ENCODE measurements at places on chromosomes 6 and 20.

DNA sequence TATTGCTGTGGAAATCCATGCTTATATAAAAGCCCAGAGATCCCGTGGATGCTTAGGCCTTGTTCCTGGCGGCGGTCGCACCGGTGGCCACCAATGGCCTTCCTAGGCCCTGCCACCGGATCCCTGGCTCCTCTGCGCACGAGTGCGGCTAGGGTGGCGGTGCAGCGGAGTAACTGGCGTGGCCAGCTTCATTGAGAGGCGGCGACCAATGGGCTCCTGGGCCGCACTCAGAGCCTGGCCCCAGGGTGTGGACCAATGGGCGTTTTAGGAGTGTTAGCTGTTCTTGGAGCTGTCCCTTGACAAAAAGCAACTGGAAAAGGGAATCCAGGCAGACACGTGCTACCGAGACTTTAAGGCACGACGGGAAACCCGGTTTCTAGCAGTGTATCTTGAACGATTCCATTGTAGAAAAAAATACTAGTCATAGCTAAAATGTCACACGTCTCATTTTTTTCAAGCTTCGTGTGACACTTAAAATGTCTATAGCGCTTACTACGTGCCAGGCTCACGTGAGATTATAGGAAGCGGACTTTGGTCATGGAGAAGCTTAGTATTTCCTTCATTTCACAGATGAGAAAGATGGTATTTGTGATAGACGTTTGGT lies 1.7 kb downstream of the AMD1 start:
- DNase-seq, result peak; percentile 61

- no peak for DNase-seq
These were observed 16.5 kb upstream of the RBPJL start for GRCh38 chr20:45289942-45290676.

- DNase-seq, result no peak
These were observed 50.5 kb downstream of the CRYBG1 start for GRCh38 chr6:106411056-106411455.

DNA sequence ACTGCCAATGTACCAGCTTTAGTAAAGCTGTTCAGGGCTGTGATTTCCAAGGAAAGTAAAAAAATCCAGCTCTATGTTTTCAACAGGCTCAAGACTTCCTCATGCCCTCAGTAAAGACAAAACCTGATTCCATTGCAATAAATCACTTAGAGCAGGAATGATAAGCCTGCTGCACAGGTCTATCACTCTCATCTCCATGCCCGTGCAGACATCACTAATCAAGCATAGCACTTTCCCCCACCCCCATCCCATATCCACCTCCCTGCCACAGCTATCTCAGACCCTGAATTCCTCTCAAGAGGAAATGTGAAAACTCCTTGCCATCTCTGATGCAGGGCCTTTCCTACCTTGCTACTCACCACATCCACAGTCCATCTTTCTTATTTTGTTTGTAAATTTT lies 554.9 kb downstream of the MAFB start:
- no peak for DNase-seq

- DNase-seq, result no peak
These were observed 289.5 kb downstream of the ZNF217 start for GRCh38 chr20:53304146-53304545.

DNA sequence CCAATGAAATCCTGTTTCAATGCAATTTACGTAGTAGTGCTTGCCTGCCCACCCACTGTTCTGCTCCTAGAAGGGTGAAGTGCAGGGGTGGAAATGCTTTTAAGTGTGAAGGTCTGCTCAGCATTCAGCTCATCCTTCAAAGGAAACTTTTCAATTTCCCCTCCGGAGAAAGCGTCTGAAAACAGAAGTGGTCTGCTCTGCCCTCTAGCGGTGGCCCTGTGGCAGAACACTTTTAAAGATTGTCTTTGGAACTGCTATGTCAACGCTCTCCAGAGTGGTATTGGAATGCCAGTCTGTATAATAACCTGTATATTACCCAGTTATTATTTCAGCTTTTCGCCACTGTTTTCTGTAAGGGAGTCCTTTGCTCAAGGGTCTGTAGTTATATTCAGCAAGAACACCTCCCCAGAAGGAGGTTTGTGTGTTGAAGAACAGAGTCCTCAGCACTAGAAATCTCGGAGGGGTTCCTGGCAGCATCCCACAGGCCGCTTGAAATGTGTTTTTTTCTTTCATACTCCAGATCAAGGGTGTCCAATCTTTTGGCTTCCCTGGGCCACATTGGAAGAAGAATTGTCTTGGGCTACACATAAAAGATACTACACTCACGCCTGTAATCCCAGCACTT lies 63.1 kb upstream of the KLHL31 start:
- DNase-seq, result no peak

- DNase-seq, result no peak
These were observed 227.4 kb downstream of the PHACTR1 start for GRCh38 chr6:12944001-12944400.

GRCh38 chr6:1864496-1864895 lies 254.8 kb downstream of the FOXC1 start:
- no peak for DNase-seq

- DNase-seq, result no peak
These were observed 69.3 kb upstream of the IER3 start for GRCh38 chr6:30813631-30814145.

GRCh38 chr6:51570168-51570921 lies 517.1 kb downstream of the PKHD1 start:
- DNase-seq, result no peak

- no peak for DNase-seq
These were observed 92.8 kb upstream of the FAM184A start for GRCh38 chr6:119171088-119171841.

DNA sequence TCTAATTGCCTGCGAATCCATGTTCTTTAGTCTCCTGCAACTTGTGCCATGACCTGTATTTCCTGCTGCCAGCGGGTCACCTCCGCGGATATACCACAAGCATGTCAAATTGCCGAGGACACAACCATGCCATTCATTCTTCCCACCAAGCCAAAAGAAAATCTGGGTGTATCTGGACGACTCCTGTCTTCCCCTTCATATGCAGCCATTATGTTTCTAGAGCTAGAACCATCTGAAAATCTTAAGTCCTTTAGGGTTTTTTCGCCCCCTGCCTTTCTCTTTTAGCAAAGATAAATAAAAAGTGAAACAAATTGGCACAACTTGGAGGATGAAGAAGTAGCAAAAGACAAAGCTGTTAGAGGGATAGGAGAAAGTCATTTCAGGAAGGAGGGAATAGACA lies 242.6 kb downstream of the ARID1B start:
- no peak for DNase-seq

DNA sequence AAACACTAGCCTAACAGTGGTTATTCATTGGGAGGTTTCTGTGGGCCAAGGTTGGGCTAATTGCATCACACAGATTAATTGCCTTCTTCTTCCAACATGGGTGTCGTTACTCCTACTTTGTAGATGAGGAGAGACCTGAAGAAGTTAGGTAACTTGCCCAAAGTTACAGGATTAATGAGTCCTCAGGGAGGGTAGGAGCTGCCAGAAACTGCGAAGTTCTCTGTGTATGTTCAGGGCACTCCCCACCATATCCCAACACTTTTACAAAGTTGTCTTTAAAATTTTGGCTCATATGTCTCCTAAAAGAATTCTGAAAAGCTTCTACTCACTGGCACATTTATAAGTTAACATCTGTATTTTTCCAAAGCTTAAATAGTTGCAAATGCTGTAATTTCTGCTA lies 323.5 kb upstream of the HSF2 start:
- DNase-seq, result no peak

DNA sequence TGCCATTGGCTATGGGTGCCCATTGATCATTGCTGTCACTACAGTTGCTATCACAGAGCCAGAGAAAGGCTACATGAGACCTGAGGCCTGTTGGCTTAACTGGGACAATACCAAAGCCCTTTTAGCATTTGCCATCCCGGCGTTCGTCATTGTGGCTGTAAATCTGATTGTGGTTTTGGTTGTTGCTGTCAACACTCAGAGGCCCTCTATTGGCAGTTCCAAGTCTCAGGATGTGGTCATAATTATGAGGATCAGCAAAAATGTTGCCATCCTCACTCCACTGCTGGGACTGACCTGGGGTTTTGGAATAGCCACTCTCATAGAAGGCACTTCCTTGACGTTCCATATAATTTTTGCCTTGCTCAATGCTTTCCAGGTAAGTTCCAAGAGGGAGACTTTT lies 16.4 kb downstream of the ADGRF4 start:
- no peak for DNase-seq

GRCh38 chr6:68237205-68237604 lies 397.9 kb upstream of the ADGRB3 start:
- no peak for DNase-seq

DNA sequence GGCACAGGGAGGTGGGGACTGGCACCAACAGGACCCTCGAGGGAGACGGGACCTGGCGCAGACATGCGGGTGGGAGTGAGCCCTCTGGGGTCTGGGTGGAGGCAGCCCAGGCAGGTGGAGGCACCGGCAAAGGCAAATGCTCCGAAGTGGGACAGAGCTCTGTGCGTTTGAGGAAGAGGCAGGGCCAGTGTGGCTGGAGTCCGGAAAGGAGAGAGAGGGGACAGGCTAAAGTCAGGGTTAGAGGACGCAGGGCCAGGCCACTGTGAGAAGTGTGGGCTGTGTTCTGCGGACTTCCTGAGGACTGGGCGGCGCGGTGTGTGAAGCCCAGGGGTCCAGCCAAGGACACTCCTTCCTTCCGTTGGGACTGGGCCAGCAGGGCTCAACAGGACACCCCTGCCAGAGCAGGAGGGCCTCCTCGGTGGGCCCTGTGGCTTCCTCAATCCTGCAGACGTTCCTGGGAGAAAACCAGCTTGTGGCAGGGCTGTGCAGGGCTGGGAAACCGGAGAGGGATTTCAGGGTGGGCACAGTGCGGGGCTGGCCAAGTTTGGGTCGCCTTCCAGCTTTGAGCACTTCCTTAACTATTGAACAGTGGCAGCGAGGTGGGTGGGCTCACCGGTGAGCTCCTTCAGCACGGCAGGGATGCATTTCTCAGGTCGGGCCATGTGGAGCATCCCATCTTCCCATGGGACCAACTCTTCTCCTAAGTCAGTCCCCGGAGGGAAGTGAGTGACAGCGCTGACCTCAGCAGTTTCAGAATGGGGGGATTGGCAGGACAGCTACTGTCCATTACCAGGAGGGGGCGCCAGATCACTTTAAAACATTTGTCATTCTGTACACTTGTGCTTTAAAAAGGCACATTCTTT lies 22.5 kb downstream of the MOCS3 start:
- DNase-seq, result peak; percentile 73

- no peak for DNase-seq
These were observed 6.9 kb downstream of the LAMA2 start for GRCh38 chr6:128889870-128890269.

DNA sequence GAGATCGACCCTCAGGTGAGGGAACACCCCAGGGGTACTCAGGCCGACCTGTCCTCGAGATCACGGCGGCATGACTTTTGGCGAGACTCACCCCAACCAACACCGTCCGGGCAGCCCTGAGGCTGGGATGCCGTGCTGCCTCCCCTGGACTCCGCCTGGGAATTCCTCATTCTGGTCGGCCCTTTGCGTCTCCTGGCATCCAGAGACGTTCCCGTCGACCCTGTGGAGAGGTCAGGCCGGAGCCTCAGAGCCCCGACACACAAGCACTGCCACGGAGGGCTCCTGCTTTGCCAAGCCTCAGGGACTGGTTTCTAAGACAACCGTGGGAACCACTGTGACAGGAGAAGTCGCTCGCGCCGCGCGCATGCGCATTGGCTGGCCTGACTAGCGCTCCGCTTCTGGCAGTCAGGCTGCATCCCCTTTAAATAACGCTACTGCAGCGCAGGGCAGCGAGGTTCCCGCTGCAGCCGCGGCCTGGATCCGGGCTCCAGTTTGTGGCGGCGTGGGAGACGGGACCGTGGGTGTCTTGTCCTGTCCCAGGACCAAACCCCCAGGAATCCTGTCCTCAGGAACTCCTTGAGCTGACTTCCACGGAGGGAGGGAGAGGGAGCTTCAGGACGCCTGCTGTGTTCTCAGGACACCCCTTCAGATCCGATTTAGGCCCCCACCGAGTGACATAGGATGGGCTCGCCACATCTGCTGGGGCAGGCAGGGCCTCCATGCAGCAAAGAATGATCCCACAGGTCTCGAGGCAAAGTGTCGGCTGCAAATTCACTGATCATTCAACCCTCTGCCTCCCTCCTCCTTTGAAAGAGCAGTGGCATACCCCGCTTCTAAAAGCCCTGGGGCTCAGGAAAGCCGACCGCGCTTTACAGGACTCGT lies 163.2 kb upstream of the ZNF337 start:
- peak; percentile 58 for DNase-seq
